ENCODE measurements at places on chromosomes 11 and 22. TPM values are rescaled to one million over a fixed set of nuclear protein-coding genes. Genes with fewer than 3 reads are reported as not detected.

DNA sequence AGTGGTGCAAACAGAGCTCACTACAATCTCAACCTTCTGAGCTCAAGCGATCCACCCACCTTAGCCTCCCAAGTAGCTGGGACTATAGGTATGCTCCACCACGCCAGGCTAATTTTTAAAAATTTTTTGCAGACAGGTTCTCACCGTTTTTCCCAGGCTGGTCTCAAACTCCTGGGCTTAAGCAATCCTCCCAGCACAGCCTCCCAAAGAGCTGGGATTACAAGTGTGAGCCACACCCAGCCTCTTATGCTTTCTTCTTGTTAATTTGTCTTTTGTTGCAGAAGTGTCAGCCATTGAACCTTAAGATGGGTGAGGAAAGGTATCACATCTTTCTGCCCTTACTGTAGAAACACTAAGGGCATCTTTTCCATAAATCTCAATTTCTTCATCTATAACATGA lies 34.9 kb downstream of the DENND5A start:
- no peak for DNase-seq

- no peak for DNase-seq
Measured at GRCh38 chr11:12242966-12243365, 132.6 kb downstream of the MICAL2 start.

GRCh38 chr11:66072518-66072917 lies 2.4 kb downstream of the PACS1 start:
- DNase-seq = no peak

DNA sequence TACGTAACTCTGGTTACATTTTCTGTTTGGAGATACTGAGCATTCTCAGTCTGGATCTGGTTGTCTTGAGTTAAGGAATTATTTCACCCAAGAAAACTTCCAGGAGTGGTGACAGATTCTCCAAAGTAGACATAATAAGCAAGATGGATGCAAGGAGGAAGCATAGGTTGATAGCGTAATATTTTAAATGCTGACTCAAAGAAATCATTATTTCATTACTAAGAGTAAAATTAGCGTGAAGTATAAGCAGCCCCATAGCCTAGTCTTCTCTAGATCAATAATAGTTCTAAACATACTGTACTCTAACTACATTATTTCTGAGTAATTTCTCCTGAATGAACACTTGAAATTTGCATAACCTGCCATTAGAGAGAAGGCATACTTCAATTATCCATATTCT lies 57.5 kb upstream of the MS4A8 start:
- DNase-seq = no peak

DNA sequence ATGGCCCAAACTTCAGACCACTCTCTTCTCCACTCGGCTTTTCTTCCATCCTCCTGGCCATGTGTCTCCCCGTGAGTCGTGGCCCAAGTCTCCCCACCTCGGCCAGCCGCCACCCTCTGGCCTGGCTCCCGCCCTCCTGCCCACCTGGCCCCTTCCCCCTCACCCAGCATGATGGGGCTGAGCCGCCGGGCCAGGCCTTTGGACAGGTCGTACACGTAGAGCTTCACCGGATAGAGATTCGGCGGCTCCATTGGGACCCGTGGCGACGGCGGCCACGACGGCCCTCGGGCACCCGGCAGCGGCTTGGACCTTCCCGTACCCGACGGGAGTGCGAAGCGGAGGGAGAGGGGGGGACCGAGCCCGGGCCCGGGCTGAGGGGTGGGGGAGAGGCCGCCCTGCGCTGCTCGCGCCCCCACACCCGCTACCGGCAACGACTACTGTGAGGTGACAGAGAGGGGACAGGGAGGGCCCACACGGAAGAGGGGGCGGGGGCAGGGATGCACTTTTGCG lies at the start of gene DESI1:
TSS of gene DESI1 (minus strand) at position 455 of the 510 bp plus-strand sequence. CDS start at position 251, 204 bp downstream.
- no peak for DNase-seq

DNA sequence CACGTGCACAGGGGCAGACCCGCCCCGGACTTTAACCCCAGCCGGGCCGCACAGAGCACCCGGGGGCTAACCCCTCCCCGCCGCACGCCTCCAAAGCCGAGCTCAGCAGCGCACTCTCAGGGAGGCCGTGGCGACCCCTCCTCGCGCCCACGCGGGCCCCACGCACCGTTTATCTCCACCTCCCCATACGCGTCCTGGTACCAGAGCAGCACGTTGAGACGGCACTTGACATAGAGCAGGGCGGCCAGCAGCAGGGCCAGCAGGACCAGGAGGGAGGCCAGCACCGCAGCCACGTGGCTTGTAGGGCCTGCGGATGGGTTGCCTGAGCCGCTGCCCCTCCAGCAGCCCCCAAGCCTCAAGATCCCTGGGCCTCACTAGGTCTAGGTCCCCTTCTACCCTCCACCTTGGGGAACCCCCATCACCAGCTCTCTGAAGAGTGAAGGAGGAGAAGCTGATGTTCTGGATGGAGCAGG lies 7.1 kb downstream of the SIGIRR start:
- no peak for DNase-seq

- peak; percentile 58 for DNase-seq
Measured at GRCh38 chr11:69890476-69890875, 71.3 kb upstream of the FGF3 start.

DNA sequence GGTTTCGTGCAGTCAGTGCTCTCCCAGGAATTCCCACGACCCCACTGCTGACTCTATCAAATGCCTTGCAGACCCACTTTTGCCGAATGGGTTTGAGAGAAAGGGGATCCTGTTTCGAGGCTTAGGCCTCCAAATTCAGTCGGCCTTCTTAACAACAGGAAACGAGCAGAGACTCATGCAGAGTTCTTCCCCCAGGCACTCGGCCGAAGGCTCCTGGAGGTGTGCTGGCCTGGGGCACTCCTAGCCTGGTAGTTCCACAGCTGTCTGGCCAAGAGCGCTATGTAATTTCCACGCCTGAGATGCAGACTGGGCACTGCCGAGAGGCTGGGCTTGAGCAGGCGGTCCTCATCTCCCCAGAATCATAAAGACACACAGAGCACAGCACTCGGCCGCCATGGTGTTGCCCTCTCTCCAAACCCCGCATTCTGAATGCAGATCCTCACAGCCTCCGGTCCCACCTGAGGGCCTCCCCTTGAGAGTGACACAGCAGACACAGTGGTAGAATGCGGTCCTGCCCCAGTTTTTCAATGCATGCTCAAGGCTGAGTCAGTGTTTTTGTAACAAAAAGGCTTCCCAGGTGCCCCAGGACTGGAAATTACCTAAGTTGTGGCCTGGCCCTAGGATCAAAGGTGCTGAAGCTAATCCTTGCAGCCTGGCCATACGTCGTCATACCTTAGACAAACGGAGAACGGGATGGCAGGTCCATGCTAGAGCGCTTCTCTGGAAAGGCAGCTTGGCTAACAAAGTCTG lies 30.2 kb upstream of the BID start:
- no peak for DNase-seq

GRCh38 chr11:91100427-91100826 lies 877.6 kb upstream of the CHORDC1 start:
- DNase-seq = no peak

DNA sequence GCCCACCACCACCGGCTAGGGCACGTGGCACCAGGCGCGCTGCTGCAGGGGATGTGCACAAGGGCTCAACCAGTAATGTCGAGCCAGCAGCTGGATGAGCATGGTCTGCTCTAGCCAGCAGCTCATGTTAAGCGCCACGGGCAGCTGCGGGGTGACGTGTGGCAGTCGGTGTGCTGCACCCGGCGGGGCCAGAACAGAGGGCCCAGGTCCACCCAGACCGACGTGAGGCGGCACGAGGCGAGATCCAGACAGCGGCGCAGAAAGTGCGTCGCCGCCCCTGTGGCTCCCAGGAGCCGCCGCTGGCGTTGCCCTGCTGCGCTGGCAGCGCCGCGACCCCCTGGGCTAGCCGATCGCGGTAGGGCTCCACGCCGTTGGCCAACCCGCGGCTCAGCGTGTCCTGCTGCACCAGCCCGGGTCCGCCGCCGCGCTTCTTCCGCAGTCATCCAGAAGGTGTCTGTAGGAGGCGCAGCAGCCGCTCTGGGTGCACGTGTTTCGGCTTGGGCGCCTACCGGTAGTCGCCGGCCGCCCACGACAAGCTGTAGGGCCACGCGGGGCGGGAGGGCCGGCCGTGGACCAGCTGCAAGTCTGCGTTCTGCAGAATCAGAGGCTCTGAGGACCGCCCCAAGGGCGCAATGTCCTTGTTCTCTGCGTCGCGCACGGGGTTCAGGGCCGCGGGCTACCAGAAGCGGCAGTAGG lies 4.6 kb upstream of the GALR3 start:
- DNase-seq = peak; percentile 76

DNA sequence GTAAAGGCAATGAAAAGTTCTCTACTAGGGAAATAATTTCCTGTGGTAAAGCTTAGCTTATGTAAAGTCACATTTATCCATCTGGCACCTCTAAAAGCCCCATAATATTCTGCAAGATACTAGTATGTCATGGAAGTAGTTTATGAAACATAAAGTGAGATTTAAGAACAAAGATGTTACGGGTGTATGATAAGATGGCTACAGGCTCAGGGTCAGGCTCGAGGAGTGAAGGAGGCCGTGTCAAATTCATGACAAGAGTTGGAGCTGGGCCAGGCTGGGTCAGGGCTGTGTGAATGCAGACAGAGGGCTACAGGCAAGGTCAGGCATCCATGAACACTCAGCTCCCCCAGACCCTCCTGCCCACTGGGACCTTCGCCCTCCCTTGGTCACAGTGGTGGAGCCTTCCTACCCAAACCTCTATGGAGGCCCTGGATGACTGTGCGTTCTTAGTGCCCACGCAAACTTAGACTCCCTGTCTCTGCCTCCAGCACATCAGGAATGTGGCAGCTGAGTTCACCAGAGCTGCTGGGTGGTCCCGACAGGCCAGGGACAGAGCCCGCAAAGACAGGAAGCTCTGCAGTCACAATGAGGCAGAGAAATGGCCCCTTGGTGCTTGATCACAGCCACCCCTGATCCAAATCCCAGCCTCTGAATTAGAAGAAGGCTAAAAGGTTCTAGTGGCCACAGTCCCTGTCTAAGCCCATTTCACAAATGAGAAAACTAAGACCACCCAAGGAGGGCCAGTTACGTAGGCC lies 14.8 kb downstream of the IGLL5 start:
- no peak for DNase-seq

- DNase-seq = no peak
Measured at GRCh38 chr11:122330279-122330965, 214.4 kb upstream of the BLID start.

- no peak for DNase-seq
Measured at GRCh38 chr11:43986881-43987280, 44.4 kb downstream of the C11orf96 start.

- no peak for DNase-seq
Measured at GRCh38 chr11:126394036-126394435, 38.5 kb downstream of the ST3GAL4 start.

- no peak for DNase-seq
Measured at GRCh38 chr11:104967534-104968354, 630 bp downstream of the CASP4 start.

- DNase-seq = no peak
Measured at GRCh38 chr22:27794226-27794625, 7.3 kb downstream of the MN1 start.

- DNase-seq = no peak
Measured at GRCh38 chr11:31943056-31943780, 132.1 kb upstream of the PAX6 start.

GRCh38 chr22:45552017-45552411 lies 49.3 kb downstream of the FBLN1 start:
- DNase-seq = no peak

- DNase-seq = peak; percentile 88
Measured at GRCh38 chr22:29306835-29307595, 565 bp downstream of the GAS2L1 start.

GRCh38 chr22:39773976-39774539 lies 119.5 kb downstream of the ENTHD1 start:
- no peak for DNase-seq

DNA sequence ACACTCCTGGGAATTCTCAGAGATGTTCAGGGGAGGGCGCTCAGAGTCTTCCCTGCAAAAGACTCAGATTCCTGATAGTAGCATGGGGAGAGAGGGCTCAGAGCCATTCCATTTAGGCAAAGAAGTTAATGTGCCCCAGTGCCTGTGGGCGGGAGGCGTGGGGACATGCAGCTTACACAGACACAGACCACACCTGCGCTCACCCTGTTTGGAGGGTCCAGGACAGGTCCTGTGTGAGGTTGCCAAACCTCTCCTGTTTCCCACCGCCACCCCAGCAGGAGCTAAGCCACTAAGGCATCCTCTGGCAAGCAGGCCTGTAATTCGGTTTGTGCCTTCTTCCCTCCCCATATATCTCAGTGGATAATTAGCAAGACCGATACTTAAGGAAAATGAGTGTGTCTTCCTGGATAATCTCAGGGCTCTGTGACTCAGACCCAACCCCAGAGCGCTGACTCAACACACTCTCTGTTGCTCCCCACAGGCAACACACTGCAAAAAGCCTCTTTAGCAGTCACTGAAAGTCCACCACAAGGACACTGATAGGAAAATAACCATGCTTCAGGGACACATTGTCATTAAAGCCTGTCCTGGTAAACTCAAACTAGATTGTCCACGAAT lies 118.9 kb upstream of the LMO1 start:
- no peak for DNase-seq

DNA sequence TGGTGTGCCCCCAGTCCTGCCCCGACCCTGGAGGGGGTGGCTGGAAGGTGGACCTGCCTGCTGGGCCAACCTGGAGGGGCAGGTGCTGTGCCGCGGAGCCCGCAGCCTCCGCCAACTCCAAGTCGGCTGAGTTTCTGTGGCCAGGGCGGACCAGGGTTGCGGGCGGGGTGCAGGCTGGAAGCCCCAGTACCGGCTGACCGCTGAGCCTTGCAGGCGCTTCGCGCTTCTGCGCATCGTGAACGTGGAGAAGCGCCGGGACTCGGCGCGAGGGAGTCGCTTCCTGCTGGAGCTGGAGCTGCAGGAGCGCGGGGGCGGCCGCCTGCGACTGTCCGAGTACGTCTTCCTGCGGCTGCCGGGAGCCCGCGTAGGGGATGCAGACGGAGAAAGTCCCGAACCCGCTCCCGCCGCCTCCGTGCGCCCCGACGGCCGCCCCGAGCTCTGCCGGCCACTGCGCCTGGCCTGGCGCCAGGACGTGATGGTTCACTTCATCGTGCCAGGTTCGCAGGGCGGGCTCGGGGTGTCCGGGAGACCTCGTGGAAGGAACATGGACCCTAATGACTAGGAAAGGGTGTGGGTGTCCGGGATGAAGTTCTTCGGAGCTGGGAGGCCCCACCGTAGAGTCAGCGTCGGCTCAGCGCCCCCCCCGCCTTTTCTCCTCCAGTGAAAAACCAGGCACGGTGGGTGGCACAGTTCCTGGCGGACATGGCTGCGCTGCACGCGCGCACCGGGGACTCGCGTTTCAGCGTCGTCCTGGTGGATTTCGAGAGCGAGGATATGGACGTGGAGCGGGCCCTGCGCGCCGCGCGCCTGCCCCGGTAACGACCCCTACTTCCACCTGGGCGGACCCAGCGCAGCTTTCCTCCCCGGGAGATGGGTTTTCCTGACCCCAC lies 10.2 kb downstream of the B4GALNT4 start:
- DNase-seq = no peak

MS4A6E gene
- total RNA-seq = not detected

CBLIF gene
- not detected for total RNA-seq

APOBEC3F gene
- total RNA-seq = 7.4 TPM

C11orf52 gene
- total RNA-seq = 3.2 TPM

NXPE2 gene
- 20.4 TPM for total RNA-seq

CADM1 gene
- total RNA-seq = 20.2 TPM

TRIM49 gene
- total RNA-seq = not detected

MUC5AC gene
- total RNA-seq = 0.63 TPM

KRTAP5-9 gene
- total RNA-seq = 1.4 TPM

INS gene
- total RNA-seq = not detected
